H7 (cell line): ENCODE measurements at places on chromosomes 3 and 15.

GRCh38 chr3:179156170-179156569 lies 8.0 kb downstream of the PIK3CA start:
- DNase-seq, result no peak

- DNase-seq, result peak; percentile 79
Measured at GRCh38 chr3:136862617-136863322, 762 bp downstream of the NCK1 start.

DNA sequence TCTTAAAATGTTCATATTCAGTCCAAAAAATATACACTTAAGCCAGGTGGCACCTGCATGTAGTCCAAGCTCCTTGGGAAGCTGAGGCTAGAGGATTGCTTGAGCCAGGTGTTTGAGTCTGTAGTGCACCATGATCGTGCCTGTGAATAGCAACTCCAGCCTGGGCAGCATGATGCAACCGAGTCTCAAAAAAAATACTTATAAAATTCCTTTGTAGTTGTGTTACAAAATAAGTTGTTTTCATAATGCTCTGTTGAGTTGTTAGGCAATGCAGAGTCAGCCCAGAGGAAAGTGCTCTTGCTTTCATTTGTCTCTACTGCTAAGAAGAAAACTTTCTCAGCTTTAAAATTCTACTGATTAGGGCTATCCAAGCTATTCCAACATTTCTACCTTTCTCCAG lies 442.8 kb upstream of the ARRDC4 start:
- no peak for DNase-seq

GRCh38 chr3:15815696-15816095 lies 17.9 kb upstream of the ANKRD28 start:
- DNase-seq, result no peak

DNA sequence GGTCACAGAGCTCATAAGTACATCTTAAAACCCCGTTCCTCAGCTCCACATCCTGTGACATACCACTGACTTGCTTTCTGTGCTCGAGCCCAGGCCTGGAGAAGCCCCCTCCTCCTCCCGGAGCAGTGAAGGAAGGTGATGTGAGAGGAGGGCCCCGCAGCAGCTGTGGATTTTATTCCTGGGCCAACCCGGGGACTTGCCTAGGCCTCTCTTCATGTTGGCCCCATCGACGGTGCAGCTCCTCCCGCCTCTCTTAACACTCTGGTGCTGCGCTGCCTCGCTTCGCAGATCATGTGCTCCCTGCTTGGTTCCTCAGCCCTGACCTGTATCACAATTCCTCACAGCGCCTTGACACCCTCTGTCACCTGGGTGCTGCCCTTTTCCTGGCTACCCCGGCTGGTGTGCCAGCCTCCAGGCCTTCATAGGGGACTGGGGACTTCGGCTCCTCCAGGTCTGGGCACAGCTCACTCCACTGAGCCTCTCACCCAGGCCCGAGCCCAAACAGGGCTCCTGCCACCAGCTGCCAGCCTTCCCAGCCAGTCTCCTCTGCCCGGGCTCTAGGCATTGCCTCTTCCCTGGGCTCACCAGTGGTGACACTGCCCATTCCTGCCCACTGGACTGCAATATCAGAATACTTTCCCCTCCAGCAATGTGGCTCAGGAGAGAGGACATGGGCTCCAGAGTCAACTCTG lies 21.5 kb downstream of the MAGEF1 start:
- peak; percentile 40 for DNase-seq

GRCh38 chr15:48325400-48325799 lies 5.8 kb upstream of the DUT start:
- no peak for DNase-seq

- DNase-seq, result no peak
Measured at GRCh38 chr15:44029003-44029402, 166.1 kb downstream of the FRMD5 start.

DNA sequence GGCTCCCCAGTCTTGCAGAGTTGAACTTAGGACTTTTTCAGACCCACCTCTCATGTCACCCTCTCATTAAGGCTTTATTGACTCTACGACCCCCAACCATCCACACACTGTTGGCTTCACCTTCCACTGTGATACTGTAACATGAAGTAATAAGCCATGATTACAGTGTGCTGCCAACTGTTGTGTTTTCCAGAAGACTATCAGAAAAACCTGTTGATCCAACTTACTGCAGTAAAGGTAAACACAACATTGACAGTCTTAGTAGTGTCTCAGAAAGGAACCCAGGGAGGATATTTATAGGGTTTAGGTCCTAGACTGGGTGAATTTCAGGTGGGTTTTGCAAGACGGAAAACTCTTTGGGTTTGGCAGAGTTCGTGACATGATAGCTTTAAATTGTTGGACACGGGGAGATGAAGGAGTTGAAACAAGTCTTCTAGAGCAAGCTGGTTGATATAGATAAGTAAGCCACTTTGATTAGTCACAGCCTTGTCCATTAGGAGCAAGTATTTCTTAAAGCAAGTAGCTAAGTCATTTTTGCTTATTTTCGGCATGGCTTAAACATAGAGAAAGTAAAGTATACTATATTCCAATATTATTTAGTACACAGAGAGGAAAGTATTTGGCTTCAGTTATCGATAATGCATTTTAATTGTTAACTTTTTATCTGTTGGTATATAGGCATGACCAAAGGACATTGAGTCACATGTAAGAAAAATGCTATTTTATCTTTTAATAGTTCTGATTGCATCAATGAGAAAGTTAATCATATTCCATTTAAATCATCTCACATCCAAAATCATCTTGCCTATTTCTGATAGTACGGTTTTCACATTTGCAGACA lies 2.4 kb upstream of the COL6A5 start:
- no peak for DNase-seq

DNA sequence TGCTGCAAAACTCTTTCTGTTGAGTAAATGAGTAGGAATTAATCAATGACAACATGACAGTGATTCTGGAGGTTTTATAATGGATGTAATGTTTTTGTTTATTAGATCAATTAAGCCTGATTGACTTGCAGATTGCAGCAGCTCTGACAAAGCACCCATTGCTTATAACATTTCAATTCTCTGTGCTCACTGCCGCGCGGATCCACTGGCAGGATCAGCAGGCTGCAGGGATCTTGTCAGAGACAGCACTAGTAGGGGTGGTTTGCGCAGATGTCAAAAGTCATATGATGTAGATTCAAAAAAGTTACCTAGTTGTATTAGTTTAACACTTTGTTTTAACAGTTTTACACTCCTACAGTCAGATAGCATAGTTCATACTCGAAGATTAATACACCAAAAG lies 93.4 kb downstream of the MBNL1 start:
- DNase-seq, result no peak

GRCh38 chr3:15606434-15606891 lies 4.9 kb downstream of the BTD start:
- DNase-seq, result no peak

- no peak for DNase-seq
Measured at GRCh38 chr3:128254967-128255366, 101.7 kb downstream of the EEFSEC start.

DNA sequence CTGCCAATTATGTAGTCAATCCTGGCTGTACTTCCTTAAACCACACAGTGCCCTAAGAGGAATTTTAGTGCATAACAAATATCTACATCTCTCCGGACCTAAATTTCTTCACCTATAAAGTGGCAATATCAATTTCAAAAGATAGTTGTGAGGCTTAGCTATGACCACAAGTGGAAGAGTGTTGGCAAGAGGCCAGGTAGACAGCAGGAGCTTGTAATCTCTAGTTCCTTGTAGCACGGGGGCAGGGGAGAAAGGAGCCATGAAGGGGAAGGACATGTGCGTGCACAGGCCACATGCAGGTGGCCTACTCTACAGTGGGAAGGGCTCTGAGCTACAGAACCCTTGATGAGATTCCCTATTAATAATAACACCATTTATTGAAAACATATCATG lies 269.7 kb downstream of the ABHD5 start:
- DNase-seq, result no peak

DNA sequence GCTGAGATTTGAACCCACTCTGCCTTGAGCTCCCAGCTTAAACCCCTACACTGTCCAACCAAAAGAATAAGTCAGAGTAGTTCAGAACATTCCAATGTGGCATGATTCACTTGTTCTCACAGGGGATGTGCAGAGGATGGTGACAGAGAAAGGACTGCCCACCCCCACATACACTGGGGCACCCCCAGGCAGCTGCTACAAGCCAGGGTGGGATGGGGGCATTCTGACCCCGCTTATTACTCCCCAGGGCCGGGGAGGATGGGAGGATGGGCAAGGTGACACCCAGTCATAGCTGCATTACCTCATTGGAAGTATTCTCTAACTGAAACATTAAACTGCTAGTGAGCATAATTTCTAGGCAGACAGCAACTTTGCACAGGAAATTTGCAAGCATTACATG lies 126.0 kb upstream of the PRR20G start:
- no peak for DNase-seq

DNA sequence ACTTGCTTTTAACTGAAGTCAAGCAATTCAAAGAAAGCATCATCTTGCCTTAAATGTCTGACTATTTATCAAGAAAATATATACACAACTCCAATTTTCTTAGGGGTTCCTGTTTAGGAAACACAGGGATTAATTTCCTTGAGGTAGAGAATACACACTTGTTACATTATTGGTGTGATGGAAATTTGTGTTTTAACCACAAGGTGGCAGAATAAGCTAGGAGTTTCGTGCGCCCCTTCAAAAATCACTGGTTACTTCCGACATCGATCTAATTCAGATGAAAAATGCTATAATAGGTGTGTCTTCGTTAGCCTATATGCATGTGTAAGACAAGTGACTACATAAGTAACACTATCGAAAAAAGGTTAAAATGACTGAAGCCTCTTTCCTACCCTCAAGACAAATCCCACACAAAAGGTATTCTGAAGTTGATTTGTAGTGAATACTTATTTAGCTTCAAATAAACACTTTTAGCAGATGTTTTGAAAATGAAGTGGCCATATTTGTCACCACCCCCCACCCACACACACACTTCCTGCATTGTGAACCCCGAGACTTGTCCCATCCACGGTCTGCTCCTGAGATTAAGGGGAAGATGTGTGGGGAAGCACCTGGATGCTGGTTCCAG lies 246.5 kb downstream of the ROBO1 start:
- DNase-seq, result no peak
